MCF 10A (cell line): ENCODE measurements at places on chromosomes 3 and 15.

DNA sequence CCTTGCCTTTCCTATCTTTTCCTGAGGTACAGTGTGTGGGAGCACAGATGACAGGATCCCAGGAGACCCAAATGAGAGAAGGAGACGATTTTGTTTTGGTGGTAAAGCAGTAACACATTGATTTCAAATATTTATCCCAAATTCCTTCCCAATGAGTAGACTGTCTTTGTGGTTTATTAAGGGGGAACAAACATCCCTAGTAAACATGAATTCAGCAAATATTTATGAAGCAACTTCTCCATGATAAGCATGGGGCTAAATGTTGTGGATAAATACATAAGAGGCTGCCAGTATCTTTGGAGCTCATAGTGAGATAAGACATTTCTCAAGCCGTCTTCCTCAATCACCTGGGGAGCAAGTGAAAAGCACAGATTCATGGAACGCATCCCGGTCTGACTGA, 460.8 kb upstream of the CFAP20DC start:
- DNase-seq = no peak

DNA sequence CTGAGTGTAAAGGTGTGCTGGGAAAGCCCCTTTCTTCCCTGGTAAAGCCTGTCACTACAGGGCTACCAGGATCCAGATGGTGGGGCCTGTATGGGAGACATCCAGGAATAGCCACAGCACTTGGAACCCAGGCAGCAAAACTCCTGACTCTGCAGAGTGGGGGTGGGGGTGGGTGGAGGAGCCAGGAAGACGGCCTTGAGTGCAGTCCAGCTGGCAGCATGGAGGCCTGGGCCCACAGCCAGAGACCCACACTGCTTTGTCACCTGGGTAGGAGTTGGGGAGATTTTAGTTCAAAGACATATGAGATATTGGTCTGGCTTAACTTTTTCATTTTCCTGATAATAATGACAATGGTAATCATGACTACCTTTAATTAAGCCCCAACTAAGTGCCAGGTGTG, 116.7 kb upstream of the MRPS22 start:
- peak; percentile 13 for DNase-seq

- DNase-seq = peak; percentile 12
Measured at GRCh38 chr3:23002151-23002550, 201.0 kb upstream of the UBE2E2 start.

GRCh38 chr15:68252925-68253534, 23.5 kb upstream of the CLN6 start:
- DNase-seq = peak; percentile 89

DNA sequence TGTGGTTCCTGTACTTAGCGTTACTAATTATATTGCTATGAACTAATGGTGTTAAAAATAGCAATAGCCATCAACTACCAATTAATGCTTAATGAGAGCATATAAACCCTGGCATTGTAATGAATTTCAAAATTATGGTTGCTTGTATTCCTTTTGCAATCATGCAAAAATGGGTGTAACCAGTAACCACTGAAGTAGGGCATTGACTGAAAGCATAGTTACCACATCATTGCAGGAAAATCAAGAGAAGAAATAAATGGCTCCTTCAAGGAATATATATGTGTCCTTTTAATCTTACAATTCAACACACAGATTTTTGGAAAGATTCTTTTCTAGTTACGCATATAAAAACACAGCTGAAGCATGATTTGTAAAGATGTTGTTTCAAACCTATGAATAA, 328.3 kb upstream of the AGTR1 start:
- no peak for DNase-seq

GRCh38 chr3:151838574-151839312, 24.8 kb downstream of the AADAC start:
- peak; percentile 88 for DNase-seq

GRCh38 chr3:14450506-14450905, 48.1 kb downstream of the SLC6A6 start:
- DNase-seq = no peak

GRCh38 chr15:88389120-88389519, 78.1 kb downstream of the MRPL46 start:
- DNase-seq = no peak

GRCh38 chr3:95459706-95460105, 1354.7 kb upstream of the EPHA6 start:
- DNase-seq = no peak

DNA sequence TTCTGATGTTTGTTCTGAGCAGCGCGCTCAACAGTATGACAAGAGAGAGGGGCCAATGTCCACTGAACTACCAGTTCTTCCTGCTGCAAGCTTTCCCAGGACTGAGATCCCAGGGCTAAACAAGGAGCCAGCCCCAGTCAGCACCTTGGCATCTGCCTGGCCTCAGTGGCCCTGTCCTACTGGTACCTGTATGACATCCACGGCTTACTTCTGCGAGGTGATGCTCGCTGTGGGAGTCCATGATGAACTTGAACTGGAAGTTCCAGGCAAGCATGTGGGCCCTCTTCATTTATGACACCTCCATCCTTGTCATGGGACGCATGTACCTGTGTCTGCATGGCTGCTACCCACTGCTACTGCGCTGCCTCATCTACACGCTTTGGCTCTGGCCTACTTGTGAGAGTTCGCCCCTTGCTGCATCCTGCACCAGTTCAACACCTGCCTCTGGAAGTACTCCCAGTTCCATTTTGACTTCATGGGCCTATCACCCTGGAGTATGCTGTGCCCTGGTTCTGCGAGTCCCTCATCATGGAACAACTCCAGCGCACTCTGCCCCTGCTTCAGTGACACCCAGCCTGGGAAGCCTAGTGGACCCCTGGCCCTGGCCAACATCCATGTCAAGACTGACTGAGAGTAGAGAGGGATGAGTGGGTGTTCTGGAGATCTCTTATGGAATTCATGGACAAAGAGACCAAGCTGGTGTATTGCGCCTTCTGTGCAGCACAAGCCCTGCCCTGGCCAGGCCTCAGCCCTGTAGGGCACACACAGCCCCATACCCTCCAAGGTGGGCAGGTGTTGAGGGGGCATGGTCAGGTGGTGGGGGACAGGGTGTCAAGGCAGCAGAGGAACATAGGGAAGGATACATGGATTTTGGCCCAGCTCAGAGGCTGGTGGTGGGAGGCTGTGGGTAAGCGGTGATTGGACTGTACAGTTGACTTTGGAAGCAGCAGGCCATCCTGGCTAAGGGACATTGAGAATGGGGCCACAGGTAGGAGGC, 246.8 kb downstream of the NLGN1 start:
- DNase-seq = no peak

- DNase-seq = no peak
Measured at GRCh38 chr15:40582726-40583246, 11.3 kb upstream of the KNL1 start.

DNA sequence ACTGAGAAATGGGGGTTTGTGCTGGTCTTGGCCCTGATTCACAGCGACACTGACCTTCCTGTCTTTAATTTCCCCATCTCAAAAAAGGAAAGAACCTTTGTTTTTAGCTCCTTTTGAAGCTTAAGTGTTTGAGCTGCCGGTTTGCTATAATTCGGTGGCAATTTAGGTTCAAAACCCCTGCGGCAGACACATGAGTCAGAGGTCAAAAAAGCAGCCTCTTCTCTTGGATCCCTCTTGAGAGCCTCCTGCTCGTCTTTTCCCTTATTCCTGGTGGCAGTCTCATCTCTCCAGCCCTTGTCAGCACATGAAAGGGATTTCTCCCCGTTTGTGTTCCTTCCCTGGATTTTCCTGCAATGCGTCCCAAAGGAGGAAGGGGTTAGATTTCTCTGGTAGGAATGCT, 64.5 kb downstream of the GRIP2 start:
- no peak for DNase-seq

DNA sequence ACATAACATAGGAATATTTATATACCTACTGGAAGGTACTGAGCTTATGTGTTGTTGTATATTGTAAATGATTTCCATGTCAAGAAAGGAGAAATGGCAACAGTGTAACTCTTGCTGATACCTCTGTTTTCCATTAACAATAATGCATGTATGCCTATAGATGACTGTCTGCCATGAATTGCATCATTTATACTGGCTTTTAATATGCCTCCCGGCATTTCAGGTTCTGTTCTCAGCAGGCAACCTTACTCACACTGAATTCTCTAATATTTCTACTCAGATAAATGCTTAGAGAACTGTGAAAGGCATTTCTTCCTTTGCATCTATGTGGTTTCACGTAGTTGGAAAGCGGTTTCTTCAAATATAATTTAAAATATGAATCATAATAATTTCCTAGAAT, 41.8 kb downstream of the LEKR1 start:
- no peak for DNase-seq

GRCh38 chr15:80494756-80495155, 90.6 kb downstream of the ARNT2 start:
- no peak for DNase-seq

GRCh38 chr15:28184166-28184565, 85.1 kb upstream of the OCA2 start:
- DNase-seq = no peak

DNA sequence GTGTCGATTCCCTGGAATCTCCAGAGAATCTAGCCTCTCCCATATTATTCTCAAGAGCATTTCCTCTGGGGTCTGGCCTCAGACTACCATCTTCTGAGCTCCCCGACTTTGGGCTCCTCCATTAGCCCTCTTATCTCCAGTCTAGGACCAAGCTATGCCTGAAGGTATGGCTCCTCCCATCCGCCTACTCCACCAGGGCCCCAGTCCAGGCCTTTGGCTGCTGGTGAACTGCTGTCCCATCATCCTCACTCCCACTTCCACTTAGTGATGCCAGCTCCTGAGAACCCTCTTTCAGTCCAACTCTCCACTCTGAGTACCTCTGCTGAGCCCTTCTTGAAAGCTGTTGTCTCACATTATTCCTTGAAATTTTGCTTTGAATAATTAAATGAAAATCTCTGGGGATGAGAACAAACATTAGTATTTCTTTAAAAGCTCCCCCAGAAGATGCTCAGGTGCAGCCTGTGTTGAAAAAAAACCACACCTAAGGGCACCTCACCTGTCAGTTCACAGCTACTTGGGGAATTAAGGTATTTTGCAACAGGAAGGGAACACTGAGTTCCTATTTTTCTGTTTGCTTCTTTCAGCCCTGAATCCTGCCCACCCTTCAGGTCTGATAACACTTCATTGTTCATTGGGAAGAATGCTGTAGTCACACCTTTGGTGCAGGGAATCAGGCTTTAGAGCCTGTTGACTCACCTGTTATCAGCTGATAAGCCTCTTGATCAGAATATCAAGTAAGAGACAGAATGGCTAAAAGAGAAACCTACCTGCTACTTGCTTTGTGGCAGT, 9.5 kb downstream of the CLDN18 start:
- DNase-seq = no peak
